ENCODE measurements at places on chromosomes 3 and 15. TPM values are rescaled to one million over a fixed set of nuclear protein-coding genes. Genes with fewer than 3 reads are reported as not detected.

Gene HYAL1
- polyA plus RNA-seq, result not detected

DNA sequence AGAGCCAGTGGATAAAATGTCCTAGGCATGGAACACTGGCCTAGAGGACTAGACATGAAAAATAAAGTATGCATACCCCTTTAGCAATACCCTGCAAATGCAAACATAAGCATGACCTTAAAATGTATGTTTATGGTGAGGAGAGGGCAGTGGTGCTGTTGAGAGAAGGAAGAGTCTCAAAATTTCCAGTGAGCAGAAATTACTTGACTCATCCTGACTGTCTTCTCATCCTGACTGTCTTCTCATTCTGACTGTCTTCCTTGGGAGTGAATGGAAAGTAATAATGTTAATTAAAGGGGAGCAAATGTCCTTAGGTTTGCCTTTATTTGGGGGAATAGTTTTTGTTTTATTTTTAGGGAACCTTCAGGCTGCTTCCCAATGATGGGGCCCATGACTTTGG lies 121.5 kb upstream of the GALNT15 start:
- DNase-seq, result no peak
- H3K4me1 ChIP-seq, result no peaks in the 10 kb centered on the region
- H3K4me3 ChIP-seq, result no peak overlapping the region
- no peak overlapping the region for H3K27ac ChIP-seq
- H3K27me3 ChIP-seq, result no peaks in the 10 kb centered on the region

Gene SLCO3A1
- 2.3 TPM for polyA plus RNA-seq

DNA sequence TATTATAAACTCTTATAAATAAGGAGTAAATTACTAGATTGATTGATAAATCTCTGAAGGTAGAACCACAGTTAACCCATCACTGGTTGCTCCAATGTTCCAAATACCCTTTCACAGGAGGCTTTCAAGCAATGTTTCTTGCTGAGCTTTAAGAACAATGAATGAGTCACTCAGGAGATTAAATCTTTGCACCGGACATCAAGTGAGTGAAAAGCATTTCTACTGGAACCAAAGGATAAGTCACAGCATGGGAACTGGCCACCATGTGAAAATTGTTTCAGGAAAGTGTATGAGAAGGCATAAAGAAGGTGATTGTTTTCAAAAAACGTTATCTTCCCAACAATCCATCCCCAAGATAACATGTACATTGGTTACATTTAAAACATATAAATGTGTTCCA lies 90.6 kb downstream of the CNTN3 start:
- no peak overlapping the region for H3K4me3 ChIP-seq
- DNase-seq, result no peak
- no peaks in the 10 kb centered on the region for H3K27me3 ChIP-seq
- H3K4me1 ChIP-seq, result no peaks in the 10 kb centered on the region

DNA sequence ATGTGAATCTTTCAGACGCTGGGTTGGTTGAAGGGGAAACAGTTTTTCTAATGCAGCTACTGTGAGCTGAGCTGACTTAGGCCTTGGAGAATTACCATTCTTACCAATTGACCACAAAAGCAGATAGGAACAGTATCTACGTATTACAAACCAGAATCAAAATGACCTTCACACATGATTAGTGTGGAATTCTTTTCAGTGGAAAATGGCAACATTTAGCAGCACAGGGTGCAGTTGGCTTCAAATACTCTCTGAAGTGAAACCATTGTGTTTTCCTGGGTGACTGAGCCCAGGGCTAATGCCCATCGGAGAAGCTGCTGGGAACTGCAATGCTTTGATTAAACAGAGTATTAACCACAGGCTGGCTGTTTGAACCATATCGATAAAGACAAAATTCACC lies 40.2 kb upstream of the GOLGA8J start:
- H3K36me3 ChIP-seq, result no peaks in the 10 kb centered on the region
- H3K4me3 ChIP-seq, result no peak overlapping the region
- no peaks in the 10 kb centered on the region for H3K4me1 ChIP-seq
- DNase-seq, result no peak

DNA sequence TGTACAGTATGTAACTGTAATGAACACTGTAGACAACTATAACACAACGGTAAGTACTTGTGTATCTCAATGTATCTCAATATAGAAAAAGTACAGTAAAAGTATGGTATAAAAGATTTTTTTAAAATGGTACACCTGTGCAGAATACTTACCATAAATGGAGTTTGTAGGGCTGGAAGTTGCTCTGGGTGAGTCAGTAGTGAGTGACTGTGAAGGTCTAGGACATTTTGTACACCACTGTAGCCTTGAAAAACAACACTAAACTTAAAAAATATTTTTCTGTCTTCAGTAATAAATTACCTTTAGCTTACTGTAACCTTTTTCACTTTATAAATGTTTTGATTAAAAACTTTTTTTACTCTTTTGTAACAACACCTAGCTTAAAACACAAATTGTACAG lies 142.9 kb downstream of the ATG7 start:
- no peaks in the 10 kb centered on the region for H3K27me3 ChIP-seq
- no peaks in the 10 kb centered on the region for H3K4me1 ChIP-seq
- no peak overlapping the region for H3K4me3 ChIP-seq
- DNase-seq, result no peak
- no peak overlapping the region for H3K27ac ChIP-seq

DNA sequence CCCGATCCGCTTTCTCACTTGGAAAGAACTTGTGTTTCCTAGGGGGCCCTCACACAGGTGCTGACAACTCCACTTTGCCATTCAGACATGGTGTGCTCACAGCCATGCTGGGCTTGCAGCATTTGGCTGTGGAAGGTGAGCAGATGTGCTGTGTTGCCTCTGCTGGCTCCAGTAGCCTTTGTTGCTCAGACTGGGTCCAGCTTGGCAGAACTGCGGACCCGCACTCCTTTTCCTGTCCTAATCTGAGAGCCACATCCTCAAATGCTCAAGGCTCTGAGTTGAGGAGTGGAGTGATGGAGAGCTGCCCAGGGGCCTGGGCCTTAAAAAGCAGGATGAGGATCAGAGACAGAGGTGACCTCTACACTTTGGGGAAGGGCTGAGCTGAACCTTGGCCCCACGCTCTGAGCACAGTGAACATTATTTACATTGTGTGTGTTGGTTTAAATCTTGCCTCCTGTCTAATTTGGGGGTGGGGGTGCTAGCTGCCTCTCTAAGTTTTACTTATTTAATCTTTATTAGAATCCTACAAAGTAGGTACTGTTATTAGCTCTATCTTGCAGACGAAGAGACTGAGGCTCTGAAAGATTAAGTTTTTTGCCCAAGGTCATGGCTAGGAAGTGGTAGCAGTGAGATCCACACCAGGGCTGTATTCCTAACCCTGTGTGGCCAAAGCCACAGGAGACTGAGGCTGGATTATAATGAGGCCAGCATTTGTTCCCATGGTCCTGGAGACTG lies 17.2 kb downstream of the ACOX2 start:
- no peak overlapping the region for H3K4me3 ChIP-seq
- no peaks in the 10 kb centered on the region for H3K36me3 ChIP-seq
- H3K27ac ChIP-seq, result no peak overlapping the region
- DNase-seq, result no peak
- no peaks in the 10 kb centered on the region for H3K27me3 ChIP-seq

GRCh38 chr3:168534761-168535160 lies 439.0 kb upstream of the GOLIM4 start:
- no peaks in the 10 kb centered on the region for H3K27me3 ChIP-seq
- no peaks in the 10 kb centered on the region for H3K36me3 ChIP-seq
- no peak for DNase-seq
- H3K27ac ChIP-seq, result no peak overlapping the region
- H3K4me3 ChIP-seq, result no peak overlapping the region

All from B cell (primary cell).